ENCODE measurements at places on chromosomes 3 and 15.

DNA sequence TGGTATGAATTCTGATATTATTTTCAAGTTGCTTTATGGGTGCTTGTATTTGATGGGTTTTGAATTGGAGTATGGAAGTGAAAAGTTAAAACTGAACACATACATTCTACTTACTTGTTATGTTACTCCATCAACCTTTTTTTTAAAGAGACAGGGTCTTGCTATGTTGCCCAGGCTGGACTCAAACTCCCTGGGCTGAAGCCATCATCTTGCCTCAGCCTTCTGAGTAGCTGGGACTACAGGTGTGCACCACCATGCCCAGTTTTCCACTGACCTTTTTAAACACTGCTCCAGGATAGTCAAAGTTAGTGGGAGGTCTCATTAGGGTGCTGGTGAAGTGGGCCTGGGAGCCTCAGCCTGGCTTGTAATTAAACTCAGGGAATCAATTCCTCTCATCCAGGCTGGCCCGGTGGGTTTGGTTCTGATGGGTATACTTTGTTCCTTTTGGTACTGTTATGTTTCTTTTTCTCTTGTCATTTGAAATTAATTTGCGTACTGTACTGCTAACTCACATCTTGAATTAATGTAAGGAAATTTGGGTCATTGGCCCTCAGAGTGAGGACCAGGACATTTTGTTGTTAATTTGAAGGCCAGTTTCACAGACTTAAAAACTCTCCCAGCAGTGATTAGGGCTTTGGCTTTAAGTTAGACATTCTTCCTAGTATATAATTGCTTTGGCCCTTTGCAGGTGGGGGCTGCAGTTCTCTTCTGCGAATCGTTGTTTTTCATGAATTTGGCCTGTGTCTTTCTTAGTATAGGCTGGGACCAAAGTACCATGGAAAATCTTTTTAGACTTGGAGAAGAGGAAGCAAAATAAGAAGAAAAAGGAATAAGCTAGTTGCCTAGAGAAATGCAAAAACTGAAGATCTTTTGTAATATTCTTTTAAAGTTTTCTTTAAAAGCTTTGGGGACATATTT, 66.9 kb downstream of the FNDC3B start:
- DNase-seq: no peak

DNA sequence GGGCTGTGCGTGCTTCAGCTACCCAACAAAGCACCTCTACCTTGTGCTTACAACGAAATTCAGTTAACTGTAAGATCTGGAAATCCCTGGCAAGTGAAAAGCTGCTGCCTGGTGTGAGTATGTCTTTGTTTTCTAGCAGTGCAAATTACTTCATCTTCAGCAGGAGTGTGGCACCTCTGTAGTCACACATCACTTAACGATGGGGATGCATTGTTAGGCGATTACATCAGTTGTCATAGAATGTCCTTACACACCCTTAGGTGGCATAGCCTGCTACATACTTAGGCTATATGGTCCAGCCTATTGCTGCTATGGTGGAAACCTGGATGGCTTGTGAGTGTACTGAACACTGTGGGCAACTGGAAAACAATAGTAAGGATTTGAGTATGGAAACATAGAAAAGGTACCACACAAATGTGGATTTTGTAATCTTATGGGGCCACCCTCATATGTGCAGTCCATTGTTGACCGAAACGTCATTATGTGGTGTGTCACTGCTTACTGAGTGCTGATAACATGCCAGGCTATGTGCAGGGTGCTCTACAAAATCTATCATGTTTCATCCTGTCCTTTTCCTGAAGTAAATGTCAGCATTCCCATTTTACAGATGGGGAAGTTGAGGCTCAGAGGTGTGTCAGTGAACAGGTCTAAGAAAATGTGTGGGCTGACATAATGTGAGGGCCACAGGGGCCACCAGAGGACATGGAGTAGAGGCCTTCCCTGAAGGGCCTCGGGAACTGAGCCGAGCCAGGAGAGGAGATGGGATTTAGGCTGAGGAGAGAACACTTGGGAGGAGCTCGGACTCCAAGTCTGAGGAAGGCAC, 173.5 kb downstream of the VGLL4 start:
- DNase-seq: no peak

- DNase-seq: peak; percentile 35
Observed at GRCh38 chr3:190617185-190617584, 103.3 kb downstream of the IL1RAP start.

GRCh38 chr3:194162070-194162678, 26.2 kb downstream of the HES1 start:
- DNase-seq: no peak

- no peak for DNase-seq
Observed at GRCh38 chr3:193574488-193575070, 18.4 kb upstream of the OPA1 start.

GRCh38 chr15:66955001-66955516, 110.3 kb upstream of the SMAD3 start:
- no peak for DNase-seq

- DNase-seq: no peak
Observed at GRCh38 chr3:40765884-40766283, 241.1 kb downstream of the ZNF621 start.

DNA sequence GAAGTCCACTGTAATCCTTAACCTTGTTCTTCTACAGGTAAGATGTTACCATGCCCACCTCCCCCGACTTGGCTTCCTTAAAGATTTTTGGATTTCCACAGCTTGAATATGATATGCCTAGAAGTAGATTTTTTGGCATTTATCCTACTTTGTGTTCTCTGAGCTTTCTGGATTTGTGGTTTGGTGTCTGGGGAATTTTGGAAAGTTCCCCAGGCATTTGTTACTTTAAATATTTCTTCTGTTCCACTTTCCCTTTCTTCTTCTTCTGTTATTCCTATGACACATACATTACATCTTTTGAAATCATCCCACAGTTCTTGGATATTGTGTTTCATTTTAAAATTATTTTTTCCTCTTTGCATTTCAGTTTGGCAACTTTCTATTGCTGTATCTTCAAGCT, 122.1 kb upstream of the TMEM108 start:
- DNase-seq: no peak

GRCh38 chr15:75533945-75534344, 45.2 kb downstream of the PTPN9 start:
- DNase-seq: no peak

- DNase-seq: no peak
Observed at GRCh38 chr3:69324362-69325025, 61.4 kb downstream of the FRMD4B start.

DNA sequence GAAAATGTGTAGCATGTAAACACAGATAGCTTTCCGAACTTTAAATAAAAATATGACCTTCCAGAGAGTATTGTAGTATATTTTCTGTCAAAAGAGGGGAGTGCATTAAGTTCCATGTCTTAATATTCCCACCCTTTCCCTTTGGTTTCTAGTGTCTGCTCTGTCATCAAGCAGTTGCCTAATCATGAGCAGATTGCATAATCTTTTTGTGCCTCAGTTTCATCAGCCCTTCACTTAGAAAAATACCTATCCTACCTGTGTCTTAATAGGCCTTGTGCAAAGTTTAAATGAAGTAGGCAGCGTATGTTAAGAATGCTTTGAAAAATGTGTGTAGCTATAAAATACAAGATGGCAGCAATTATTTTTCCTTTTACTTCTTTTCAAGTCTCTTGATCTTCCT, 52.8 kb downstream of the CALML4 start:
- DNase-seq: no peak

- DNase-seq: no peak
Observed at GRCh38 chr15:52441841-52442240, 86.8 kb downstream of the MYO5A start.

- no peak for DNase-seq
Observed at GRCh38 chr3:135865085-135865484, 100.4 kb upstream of the PPP2R3A start.

GRCh38 chr3:20657560-20657959, 471.6 kb upstream of the SGO1 start:
- DNase-seq: no peak
